Osteocyte (in vitro differentiated cells): ENCODE measurements at places on chromosomes 4 and X.

DNA sequence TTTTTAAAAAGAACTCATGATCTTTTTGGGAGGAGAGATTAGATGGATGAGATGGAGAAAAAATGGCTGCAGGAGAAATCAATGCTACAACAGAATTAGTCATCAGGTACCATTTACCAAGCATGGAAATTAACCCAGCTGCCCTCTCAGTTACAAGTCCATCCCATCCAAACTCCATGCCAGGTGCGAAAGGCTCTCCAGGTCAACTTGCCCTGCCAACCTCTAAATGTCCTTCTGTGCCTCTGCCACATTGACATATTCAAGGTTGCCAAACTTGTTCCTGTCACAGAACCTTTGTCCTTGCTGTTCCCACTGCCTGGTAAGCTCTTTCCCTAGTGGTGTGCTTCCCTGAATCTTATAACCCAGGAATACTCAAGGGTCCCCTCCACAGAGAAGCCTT is 7.2 kb downstream of the SPATA18 start:
- DNase-seq, result no peak

GRCh38 chrX:153803211-153804099 is 9.0 kb downstream of the SSR4 start:
- no peak for DNase-seq

GRCh38 chr4:5890063-5890727 is 2.7 kb downstream of the CRMP1 start:
- no peak for DNase-seq

GRCh38 chrX:67892401-67892800 is 348.6 kb downstream of the AR start:
- no peak for DNase-seq

DNA sequence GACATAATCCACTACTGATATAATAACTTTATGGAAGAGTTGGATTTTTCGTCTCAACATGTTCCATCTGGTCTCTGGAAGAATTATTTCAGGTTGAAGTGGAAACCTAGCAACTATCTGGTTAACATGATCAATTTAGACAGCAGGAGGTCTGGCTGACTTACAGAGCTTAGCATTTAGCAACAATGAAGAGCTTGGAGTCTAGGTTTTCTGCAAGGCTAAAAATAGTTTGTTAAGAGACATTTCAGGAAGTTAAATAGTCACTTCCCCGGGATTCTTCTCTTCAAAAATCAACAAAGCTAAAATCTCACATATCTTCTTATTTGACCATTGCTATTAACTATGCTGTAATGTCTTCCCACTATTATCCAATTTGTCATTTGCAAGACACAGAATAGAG is 418.6 kb upstream of the DIPK2B start:
- DNase-seq, result no peak

GRCh38 chr4:18938343-18939099 is 917.0 kb upstream of the LCORL start:
- no peak for DNase-seq
